ENCODE measurements at places on chromosomes 11 and 22. TPM values are rescaled to one million over a fixed set of nuclear protein-coding genes. Genes with fewer than 3 reads are reported as not detected.

Gene OR51B4
- total RNA-seq = not detected

Gene OR5B21
- total RNA-seq = not detected

Gene DTX4
- total RNA-seq = 17.8 TPM

Gene RAB3IL1
- total RNA-seq = 12.6 TPM

Gene LUZP2
- not detected for total RNA-seq

Gene MS4A8
- 2.1 TPM for total RNA-seq

Gene RTN3
- 65.7 TPM for total RNA-seq

Gene DUSP8
- total RNA-seq = 1.9 TPM

Gene UPK3A
- total RNA-seq = not detected

Gene AIFM3
- not detected for total RNA-seq

Gene CCDC81
- total RNA-seq = not detected

- no peak for DNase-seq
Measured at GRCh38 chr11:75771646-75772410, 3.2 kb downstream of the DGAT2 start.

- peak; percentile 85 for DNase-seq
Measured at GRCh38 chr22:41940832-41941765, 5.9 kb downstream of the CENPM start.

GRCh38 chr11:60394666-60395380 lies 1.4 kb upstream of the MS4A14 start:
- DNase-seq = no peak

GRCh38 chr11:43895601-43896000 lies 15.0 kb downstream of the ALKBH3 start:
- no peak for DNase-seq

GRCh38 chr11:118887206-118887605 lies 3.5 kb downstream of the CXCR5 start:
- DNase-seq = no peak

DNA sequence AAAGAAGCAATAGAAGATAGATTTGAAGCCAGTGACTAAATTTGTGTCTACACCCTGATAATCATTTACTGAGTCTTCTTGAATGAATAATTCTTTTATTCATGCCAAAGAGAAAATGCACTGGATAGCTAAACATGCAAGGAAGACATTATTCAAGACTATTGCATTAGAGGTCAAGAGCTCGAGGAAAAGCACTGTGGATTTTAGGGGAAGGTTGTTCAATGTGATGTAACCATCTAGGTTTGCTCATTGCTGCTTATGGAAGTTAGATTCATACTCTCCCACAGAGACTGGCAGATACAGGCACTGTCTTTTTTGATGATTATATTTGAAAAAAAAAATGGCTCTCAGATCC lies 682.1 kb downstream of the KCNA4 start:
- DNase-seq = no peak

DNA sequence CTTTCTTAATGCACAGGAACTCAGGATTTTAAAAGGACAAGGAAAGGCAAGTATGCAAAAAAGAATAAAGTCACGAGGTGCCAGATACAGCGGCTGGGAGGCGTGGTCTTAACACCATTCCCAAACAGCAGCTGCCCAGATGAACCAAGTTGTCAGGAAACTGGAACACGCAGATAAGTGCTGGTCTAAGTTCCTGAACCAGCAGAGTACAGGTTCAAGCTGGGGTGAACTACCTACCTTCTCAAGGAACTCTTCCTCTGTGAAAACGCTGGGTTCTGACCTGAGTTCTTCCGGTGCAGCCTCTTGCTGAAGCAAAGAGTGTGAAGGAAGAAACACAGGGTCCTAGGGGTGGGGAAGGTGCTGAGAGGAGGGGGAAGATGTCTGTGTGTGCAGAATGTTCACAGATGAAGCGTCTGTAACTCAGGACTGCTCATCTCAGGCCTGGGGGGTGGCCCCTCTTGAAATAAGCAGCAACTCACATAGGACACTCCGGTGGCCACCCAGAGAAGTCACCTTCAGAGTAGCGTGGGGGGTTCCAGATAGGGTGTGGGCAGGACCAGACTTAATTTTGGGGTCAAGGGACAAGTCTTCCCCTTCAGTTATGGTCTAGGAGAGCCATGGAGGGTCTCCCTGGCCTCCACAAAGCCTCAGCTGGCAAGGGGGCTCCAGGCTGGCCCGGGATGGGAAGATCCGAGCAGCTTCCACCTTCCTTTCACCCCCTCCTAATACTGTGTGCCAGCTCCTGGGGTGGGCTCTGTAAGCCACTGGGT lies 3.2 kb downstream of the TPST2 start:
- peak; percentile 34 for DNase-seq

DNA sequence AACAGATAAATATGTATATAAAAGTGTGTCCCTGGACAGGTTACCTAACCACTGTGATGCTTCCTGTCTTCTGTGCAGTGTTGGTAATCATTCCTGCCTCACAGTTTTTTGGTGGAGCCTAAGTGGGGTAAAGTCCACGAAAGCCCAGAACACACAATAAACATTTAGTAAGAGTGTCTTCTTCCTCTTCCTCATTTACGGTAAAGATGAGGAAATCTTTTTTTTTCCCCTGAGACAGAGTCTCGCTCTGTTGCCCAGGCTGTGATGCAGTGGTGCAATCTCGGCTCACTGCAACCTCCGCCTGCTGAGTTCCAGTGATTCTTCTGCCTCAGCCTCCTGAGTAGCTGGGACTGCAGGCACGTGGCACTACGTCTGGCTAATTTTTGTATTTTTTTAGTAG lies 117.1 kb downstream of the LDLRAD3 start:
- no peak for DNase-seq

DNA sequence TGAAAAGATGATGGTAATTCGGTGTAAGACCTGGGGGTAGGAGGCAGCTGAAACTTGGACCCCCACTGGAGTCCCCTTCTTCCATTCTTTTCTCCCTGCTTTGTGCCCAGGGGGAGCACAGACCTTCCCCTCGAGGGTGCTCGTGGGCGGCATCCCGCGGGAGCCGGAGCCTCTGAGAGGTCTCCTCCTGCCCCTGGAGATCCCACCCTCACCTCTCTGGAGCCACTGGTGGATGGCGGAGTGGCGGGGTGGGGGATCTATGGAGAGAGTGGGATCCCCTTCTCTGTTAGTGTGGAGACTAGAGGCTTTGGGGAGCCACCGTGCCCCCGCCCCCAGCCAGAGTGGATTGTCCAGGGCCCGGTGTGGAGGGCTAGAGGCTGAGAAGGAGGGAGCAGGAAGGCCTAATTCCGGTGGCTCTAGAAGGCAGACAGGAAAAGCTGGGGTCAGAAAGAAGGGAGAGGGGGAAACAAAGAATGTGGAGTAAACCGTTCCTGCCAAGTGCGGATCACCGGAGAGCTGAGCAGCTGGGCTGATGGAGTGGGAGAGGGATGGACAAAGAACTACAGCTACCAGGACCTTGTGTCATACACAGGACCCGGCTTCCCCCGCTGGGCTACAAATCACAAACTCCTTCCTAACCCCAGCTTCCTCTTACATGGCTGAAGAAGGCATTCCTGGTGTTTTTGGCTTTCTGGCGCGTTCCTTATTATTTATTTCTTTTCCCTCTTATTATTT lies 41.9 kb downstream of the KCNJ1 start:
- no peak for DNase-seq

- DNase-seq = peak; percentile 61
Measured at GRCh38 chr11:76206327-76207081, at the start of gene WNT11. TSS of gene WNT11 (minus strand) at chr11:76206502. CDS start at chr11:76206407, 95 bp downstream.

DNA sequence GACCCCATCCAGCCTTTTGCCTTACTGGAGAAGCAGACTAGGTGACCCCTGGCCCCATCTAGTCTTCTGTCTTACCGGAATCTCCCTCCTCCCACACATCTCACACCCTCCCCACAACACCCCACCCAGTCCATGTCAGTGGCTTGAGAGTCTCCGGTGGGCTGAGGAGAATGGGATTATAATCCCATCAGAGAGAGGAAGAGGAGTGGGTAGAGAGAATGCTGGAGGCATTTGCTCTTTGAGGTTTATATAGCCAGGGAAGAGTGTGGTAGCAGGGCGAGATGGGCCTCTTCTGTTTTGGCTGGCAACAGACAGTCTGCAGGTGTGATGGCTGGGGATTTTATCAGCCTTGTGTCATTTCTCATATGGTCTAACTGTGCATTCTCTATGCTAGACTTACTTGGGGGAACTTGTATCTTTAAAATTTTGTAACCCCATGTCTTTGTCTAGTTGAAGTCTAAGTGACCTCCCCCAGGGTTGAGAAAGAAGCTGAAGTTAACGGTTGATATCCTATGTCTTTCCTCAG lies 50.3 kb downstream of the GRAMD1B start:
- no peak for DNase-seq

GRCh38 chr11:11594162-11594561 lies 27.6 kb downstream of the GALNT18 start:
- no peak for DNase-seq

- DNase-seq = no peak
Measured at GRCh38 chr11:26860895-26861294, 133.0 kb upstream of the FIBIN start.

DNA sequence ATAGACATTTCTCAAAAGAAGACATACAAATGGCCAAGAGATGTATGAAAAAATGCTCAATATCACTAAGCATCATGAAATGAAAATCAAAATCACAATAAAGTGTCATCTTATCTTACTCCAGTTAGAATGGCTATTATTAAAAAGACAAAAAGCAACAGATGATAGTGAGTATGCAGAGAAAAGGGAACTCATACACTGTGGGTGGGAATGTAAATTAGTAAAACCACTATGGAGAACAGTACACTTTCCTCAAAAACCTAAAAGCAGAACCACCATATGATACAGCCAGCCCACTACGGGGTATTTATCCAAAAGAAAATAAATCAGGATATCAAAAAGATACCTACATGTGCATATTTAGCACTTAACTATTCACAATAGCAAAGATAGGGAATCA lies 700.0 kb upstream of the ANO5 start:
- DNase-seq = no peak

- DNase-seq = no peak
Measured at GRCh38 chr22:48807155-48807554, 1020.5 kb downstream of the BRD1 start.

- DNase-seq = no peak
Measured at GRCh38 chr11:107232451-107232850, 214.2 kb upstream of the GUCY1A2 start.

DNA sequence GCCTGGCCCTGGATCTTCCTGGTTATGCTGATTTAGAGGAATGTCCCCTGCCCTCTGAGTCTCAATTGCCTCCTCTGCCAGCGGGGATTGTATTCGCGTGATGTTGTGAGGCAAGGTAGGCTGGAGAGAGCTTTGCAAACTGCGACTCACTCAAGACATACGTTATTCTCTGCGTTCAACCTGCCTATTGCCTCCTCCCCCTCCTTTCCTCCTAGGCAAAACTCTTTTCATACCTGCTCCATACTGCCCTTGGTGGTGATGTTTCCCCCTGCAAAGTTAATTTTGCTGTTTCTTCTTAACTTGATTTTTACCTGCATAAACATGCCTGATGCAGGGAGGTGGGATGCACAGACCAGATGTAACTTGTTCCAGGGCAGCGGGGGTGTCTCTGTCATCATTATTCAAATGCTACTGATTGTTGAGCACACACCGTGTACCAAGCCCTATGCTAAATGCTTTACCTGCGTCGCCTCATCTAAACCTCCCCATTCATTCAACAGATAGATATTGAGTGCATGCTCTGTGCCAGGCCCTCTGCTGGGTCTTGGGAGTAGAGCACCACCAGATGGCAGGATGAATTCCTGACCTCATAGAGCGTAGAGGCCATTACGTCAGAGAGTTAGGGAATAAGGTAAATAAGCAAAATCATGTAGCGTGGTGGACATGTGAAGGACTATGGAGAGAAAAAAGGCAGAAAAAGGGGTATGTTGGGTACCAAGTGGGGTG lies 29.0 kb downstream of the SGSM1 start:
- no peak for DNase-seq

DNA sequence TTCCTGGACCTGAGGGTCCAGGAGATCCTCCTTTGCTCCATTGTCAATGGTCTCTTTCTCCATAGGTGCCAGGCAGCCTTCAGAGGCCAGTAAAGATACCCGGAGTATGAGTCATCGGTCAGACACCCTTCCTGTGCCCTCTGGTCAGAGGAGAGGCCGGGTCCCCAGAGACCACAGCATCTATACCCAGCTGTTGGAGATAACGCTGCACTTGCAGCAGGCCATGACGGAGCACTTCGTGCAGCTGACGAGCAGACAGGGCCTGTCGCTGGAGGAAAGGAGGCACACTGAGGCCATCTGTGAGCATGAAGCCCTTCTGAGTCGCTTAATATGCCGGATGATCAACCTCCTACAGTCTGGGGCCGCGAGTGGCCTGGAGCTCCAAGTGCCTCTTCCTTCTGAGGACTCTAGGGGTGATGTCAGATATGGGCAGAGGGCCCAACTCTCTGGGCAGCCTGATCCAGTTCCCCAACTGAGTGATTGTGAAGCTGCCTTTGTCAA lies at the start of gene ACCSL:
TSS of gene ACCSL (plus strand) at position 51 of the 501 bp plus-strand sequence. CDS start at position 107, 56 bp downstream.
- DNase-seq = no peak

GRCh38 chr11:80937842-80938241 lies 1497.0 kb upstream of the TENM4 start:
- DNase-seq = no peak

DNA sequence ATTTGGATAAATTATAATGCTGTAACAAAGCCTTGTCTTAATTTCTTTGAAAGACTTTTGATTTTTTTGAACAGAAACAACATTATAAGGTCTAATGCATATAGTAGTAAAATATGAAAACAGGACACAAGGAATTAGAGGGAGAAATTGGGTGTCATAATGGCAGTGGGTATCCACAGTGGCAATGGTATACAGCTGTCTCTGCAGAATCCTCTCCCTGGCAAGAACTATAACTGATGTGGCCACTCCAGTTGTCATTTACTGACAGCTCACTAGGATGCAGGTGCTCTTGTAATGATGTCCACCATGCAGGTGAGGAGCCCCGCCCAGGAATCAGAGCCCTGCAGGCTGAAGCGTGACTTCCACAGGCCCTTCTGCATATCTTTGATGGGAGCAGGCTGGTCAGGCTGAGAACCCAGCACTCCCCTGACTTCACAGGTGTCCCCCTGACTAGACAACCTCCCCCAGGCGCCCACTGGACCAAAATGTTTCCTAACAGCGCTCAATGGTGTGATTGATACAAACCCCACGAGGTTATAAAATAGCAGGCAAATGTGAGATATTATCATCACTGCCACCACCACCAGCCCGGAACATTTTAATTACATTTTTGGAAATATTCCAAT lies 32.8 kb upstream of the SERPIND1 start:
- no peak for DNase-seq

GRCh38 chr11:115802641-115803040 lies 298.4 kb upstream of the CADM1 start:
- DNase-seq = no peak

DNA sequence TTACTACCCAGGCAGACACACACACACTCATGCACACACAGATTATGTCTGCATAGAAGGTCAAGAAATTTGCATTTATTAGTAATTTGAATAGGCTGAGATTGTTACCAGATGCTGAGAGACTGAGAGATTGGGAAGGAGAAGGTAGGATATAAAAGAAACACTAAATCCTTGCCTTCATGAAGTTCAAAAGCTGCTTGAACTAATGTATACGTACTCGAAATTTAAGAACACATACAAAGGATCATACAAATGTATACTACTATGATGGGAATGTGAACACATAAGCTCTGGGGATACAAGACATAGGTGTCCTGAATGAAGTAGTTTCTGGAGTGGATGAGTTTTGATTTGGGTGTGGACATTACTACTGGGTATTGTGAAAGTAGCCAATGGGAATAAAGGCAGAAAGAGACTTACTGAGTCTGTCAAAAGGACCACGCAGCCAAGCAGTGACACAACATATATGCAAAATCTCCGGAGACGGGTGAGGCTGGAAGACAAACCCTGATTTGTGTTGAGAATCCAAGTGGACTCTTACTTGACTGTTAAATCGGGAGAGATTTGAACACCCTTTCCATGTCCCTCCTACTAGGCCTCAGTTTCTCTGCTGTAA lies 7.3 kb upstream of the PKNOX2 start:
- DNase-seq = no peak

GRCh38 chr11:69774354-69775162 lies 583 bp downstream of the FGF4 start:
- no peak for DNase-seq
